ENCODE measurements at places on chromosomes 7 and 10. TPM values are rescaled to one million over a fixed set of nuclear protein-coding genes. Genes with fewer than 3 reads are reported as not detected.
A peak's percentile ranks its signal among the peaks of the same experiment; 100 is the strongest.

DNA sequence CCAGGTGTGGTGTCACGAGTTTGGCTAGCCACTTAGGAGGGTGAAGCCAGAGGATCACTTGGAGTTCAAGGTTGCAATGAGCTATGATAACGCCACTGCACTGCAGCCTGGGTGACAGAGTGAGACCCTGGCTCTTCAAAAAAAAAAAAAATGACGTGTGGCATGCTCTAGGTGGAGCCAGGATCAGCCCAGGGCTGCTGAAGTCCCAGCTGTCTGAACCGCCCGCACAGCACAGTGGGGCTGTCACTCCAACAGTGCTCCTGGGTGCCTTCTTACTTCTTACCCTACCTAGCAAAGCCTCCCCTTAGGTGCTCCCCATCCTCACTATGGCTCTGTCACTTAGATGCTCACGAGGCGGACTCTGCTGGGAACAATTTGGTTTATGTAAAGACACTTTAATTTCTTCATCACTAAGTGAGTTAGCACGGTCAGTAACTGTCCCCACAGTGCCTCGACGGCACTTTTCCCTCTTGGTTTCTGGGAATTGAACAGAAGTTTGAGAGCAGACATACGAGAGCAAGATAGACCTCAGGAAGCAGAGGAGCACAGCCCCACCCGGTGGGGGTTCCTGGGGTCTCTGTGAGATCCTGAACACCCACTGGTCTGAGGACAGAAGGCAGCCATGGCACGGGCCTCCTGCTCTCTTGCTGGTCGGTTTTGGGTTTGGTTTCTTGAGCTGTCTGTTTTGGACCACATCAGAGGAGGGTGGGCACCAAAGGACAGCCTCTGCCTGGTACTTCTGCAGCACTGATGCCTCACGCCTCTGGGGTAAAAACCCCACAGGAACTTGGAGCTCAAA is 66.2 kb upstream of the BTBD16 start:
- DNase-seq: no peak
- H3K27ac ChIP-seq: no peak overlapping the region

GRCh38 chr10:97825020-97825760 is 24.5 kb upstream of the GOLGA7B start:
- DNase-seq: no peak
- H3K27me3 ChIP-seq: peaks cover 2% of the 10 kb centered on the region
- no peak overlapping the region for H3K4me3 ChIP-seq
- no peaks in the 10 kb centered on the region for H3K36me3 ChIP-seq

DNA sequence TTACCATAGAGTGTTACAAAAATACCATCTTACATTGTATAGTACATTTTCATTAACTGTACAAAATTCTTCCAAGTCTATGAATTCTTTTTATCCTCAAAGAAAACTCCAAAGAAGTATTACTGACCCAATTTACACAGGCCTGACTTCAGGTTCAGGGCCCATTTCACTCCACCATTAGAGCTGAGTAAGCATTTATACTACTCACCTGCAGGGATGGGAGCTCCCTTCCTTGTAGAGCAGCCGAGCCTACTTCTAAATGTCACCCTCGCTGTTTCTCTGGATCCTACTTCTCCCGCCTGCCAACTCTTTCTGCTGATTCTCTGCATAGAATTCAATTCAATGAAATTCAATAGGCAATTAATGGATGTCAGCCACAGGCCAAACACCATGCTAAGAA is 56.0 kb downstream of the CCDC71L start:
- H3K36me3 ChIP-seq: no peaks in the 10 kb centered on the region
- H3K4me3 ChIP-seq: no peak overlapping the region
- H3K27me3 ChIP-seq: no peaks in the 10 kb centered on the region
- peaks cover 2% of the 10 kb centered on the region for H3K4me1 ChIP-seq
- H3K27ac ChIP-seq: no peak overlapping the region

- H3K36me3 ChIP-seq: peaks cover 24% of the 10 kb centered on the region
- H3K27me3 ChIP-seq: no peaks in the 10 kb centered on the region
- no peak overlapping the region for H3K27ac ChIP-seq
- no peak overlapping the region for H3K4me3 ChIP-seq
- no peak for DNase-seq
Observed at GRCh38 chr7:97145068-97145467, 27.6 kb downstream of the SDHAF3 start.

The ADAM12 gene
- not detected for total RNA-seq

The CNNM1 gene
- 0.28 TPM for total RNA-seq

GRCh38 chr7:12228024-12228423 is 16.9 kb downstream of the TMEM106B start:
- H3K27me3 ChIP-seq: no peaks in the 10 kb centered on the region
- H3K4me1 ChIP-seq: peaks cover 18% of the 10 kb centered on the region
- no peak for DNase-seq
- H3K4me3 ChIP-seq: no peak overlapping the region

The THNSL1 gene
- 4.2 TPM for total RNA-seq

The NPC1L1 gene
- not detected for total RNA-seq

The CASP2 gene
- 110 TPM for total RNA-seq

GRCh38 chr7:140689199-140690152 is 7.0 kb upstream of the NDUFB2 start:
- peaks cover 25% of the 10 kb centered on the region for H3K36me3 ChIP-seq
- H3K4me1 ChIP-seq: no peaks in the 10 kb centered on the region
- H3K27ac ChIP-seq: no peak overlapping the region
- no peaks in the 10 kb centered on the region for H3K27me3 ChIP-seq
- no peak overlapping the region for H3K4me3 ChIP-seq

DNA sequence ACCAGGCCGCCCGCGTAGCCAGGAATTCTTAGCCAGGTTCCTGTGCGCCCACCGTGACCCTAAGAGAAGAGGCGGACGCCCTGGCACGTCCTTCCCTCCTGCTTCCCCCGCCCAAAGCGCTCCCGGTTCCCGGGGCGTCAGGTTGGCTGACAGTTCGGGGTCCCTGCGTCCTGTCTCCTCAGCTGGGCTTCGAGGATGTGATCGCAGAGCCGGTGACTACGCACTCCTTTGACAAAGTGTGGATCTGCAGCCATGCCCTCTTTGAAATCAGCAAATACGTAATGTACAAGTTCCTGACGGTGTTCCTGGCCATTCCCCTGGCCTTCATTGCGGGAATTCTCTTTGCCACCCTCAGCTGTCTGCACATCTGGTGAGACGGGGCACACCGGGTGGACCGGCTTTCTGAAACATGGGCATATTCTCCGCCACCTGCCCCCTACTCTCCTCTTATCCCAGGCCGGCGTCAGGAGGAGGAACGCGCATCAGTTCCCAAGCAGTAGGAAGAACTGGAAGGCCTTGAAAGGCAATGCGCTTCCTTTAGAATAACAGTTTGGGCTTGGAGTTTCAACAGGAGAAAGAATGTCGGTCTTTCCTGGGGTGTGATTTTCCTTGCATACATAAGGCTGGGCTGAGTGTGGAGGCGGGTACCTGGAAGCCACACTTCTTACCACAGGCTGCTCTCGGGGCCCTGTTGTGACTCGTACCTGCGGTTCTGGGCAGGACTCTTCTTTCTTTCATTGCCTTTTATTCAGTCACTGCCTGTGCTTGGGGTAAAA is 728 bp downstream of the CAV2 start:
- DNase-seq: peak; percentile 66
- H3K27ac ChIP-seq: no peak overlapping the region
- peaks cover 58% of the 10 kb centered on the region for H3K27me3 ChIP-seq
- peaks cover 9% of the 10 kb centered on the region for H3K4me1 ChIP-seq
- H3K36me3 ChIP-seq: no peaks in the 10 kb centered on the region

- no peak overlapping the region for H3K27ac ChIP-seq
- H3K36me3 ChIP-seq: no peaks in the 10 kb centered on the region
- H3K27me3 ChIP-seq: peaks cover 5% of the 10 kb centered on the region
- H3K4me3 ChIP-seq: no peak overlapping the region
Observed at GRCh38 chr7:101778026-101778580, 39.3 kb upstream of the CUX1 start.

The ZWINT gene
- 105 TPM for total RNA-seq

GRCh38 chr10:132848951-132849545 is 63.1 kb upstream of the NKX6-2 start:
- no peak for DNase-seq
- H3K4me1 ChIP-seq: peaks cover 3% of the 10 kb centered on the region
- H3K4me3 ChIP-seq: no peak overlapping the region
- H3K27me3 ChIP-seq: peaks cover 7% of the 10 kb centered on the region
- H3K27ac ChIP-seq: no peak overlapping the region
- H3K36me3 ChIP-seq: no peaks in the 10 kb centered on the region

The LRIT2 gene
- not detected for total RNA-seq

DNA sequence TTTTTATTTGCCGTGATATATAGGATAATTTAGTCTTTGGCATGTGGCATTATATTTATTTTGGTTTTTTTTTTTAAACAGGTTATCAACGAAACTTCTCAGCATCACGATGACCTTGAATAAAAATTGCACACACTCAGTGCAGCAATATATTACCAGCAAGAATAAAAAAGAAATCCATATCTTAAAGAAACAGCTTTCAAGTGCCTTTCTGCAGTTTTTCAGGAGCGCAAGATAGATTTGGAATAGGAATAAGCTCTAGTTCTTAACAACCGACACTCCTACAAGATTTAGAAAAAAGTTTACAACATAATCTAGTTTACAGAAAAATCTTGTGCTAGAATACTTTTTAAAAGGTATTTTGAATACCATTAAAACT is 9.1 kb downstream of the VIM start:
- DNase-seq: no peak
- peaks cover 25% of the 10 kb centered on the region for H3K4me1 ChIP-seq
- peaks cover 49% of the 10 kb centered on the region for H3K36me3 ChIP-seq
- H3K27me3 ChIP-seq: no peaks in the 10 kb centered on the region
- no peak overlapping the region for H3K27ac ChIP-seq
- no peak overlapping the region for H3K4me3 ChIP-seq

DNA sequence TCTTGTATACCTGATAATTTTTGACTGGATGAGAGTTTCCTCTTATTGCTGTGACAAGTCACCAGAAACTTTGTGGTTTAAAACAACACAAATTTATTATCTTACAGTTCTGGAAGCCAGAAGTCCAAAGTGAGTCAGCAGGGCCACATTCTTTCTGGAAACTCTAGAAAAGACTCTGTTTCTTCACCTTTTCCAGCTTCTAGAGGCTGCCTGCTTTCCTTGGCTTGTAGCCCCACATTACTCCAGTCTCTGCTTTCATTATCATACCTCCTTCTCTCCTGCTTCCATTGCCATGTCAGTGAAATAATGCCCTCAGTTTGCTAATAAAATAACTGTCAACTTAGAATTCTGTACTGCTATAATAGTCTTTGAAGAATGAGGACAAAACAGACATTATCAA is 65.3 kb downstream of the VCL start:
- DNase-seq: peak; percentile 41
- H3K27ac ChIP-seq: no peak overlapping the region
- no peaks in the 10 kb centered on the region for H3K27me3 ChIP-seq
- H3K36me3 ChIP-seq: peaks cover 28% of the 10 kb centered on the region

- H3K27me3 ChIP-seq: no peaks in the 10 kb centered on the region
- H3K36me3 ChIP-seq: no peaks in the 10 kb centered on the region
- no peak overlapping the region for H3K4me3 ChIP-seq
- no peak overlapping the region for H3K27ac ChIP-seq
- H3K4me1 ChIP-seq: no peaks in the 10 kb centered on the region
Observed at GRCh38 chr10:36630267-36630666, 495.1 kb upstream of the ANKRD30A start.

DNA sequence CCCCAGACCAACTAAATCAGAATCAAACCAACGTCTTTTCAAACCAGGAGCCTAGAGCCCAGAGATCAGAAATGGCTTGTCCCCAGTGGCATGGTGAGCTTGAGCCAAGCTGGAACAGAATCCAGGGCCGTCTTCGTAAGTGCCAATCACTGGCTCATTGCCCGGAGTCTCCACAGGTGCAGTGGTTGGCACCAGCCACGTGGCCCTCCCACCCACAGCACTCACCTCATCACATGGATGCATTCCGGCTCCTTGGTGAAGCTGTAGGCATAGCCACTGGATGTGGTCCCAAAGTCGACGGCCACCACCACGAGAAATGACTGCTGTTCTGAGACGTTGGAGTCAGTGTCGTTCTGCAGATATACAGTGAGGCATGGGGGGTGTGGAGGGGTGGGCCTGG is 37.4 kb downstream of the HSPA12A start:
- H3K27me3 ChIP-seq: peaks cover 11% of the 10 kb centered on the region
- no peak overlapping the region for H3K27ac ChIP-seq

The ADRA2A gene
- not detected for total RNA-seq

DNA sequence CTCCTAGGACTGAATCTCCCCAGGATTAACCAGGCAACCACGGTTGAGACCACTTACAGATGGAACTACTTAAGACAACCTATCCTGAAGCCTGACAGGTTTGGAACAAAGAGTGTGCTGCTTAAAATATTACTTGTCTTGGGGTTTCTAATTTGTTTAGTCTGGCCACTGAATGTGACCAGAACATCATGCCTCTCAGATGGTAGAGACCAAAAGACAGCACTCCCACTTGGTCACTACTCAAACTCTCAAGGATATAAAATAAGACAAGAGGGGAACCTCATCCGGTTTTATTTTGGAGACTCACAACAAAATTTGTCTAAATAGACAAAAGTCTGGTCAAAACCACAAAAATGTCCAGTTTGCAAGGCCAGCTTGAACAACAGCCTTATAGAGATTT is 15.3 kb downstream of the MRPL32 start:
- H3K4me3 ChIP-seq: no peak overlapping the region
- no peaks in the 10 kb centered on the region for H3K27me3 ChIP-seq

DNA sequence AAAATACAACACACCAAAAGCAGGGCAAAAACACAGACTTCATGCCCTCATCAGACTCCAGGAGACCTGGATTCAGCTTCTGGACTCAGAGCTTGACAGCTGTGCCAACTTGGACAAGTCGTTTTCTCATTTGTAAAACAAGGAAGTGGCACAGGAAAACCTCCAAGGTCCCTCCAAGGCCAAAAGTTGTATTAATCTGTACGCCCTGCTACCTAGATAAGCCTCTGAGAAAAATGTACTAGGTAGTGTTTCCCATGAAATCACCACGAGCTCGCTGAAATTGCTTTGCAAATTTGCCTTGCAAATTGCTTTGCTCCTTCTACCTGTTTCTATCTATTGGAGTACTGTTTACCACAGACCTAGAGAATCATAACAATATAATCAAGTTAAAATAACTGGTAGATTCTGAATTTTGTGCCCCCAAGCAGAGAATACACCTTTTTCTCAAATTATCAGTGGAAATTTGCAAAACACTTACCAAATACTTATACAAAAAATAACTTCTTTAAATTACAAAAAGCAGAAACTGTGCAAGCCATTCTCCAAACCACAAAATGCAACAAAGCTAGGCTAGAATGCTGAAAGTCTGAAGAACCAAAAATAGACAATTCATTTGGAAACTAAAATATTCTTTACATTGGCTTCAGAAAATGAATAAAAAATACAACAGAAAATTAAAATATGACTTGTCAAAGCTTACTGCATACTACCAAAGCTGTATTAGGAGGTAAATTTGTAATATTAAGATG is 158.1 kb upstream of the CHST15 start:
- no peaks in the 10 kb centered on the region for H3K36me3 ChIP-seq
- no peak overlapping the region for H3K27ac ChIP-seq
- DNase-seq: no peak
- no peak overlapping the region for H3K4me3 ChIP-seq
- H3K4me1 ChIP-seq: no peaks in the 10 kb centered on the region

- peaks cover 61% of the 10 kb centered on the region for H3K36me3 ChIP-seq
- no peak overlapping the region for H3K4me3 ChIP-seq
- H3K27me3 ChIP-seq: no peaks in the 10 kb centered on the region
- no peak overlapping the region for H3K27ac ChIP-seq
- peak; percentile 48 for DNase-seq
Observed at GRCh38 chr7:30634193-30634626, 39.5 kb downstream of the GARS1 start.

Measured in activated CD4-positive, alpha-beta T cell treated with anti-CD3 and anti-CD28 coated beads, Interleukin-2, amount 10 ng/mL, durations not matched to agents 24 days and 14 days (primary cell).